ENCODE measurements at places on chromosomes 16 and 17.

DNA sequence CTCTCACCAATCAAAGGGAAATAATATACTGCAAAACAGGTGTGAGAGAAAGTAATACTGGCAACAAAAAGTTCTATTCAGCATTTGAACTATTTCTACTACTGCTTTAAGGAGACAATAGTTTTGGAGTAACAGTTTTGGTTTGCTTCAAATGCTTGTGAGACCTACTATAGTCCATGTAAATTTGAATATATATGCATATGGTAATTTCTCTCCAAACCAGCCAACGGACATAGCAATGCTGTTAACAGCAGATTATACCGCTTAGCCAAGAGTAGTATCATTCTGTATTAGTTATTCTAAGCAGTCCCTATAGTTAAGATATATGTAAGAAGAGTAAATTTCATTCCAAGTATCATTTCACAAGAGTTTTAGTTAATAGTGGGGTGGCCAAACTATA lies 18.5 kb downstream of the PHLPP2 start:
- no peak for DNase-seq

DNA sequence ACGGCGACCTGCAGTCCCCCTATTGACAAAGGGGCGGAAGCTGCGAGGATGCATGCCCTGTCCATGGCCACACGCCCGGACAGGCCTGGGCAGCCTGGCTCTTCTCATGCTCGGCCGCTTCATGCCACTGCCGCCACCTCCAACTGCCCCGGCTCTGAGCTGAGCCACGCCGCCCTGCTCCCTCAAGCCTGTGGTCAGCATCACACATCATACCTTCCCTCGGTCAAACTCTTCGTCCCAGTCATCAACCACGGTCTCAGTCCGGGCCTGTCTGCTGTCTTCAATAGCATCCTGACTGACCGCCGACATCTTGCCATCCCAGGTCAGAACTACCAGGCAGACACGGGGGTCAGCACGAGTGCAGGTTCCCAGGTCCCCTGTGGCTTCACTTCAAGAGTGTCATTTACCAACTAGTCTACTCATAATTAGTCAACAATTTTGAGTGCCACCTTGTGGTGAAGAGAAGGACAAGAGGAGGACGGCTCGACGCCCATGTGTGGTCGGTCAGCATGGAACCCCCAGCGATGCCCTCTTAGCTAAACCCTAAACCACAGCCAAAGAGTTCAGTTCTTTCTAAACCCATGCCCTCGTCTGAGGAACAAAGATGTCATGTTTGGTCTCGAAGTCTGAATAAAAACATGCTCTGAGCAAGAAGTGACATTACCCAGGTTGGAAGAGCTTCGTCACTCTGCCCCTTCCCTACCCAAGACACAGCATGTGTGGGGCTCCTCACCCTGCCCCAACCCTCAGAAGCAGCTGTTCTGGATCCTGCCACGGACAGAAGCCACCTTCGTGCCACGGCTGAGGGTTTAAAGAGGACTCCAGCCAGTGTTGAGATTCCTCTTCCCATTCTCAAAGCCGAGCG lies 16.9 kb upstream of the CYTH1 start:
- DNase-seq = peak; percentile 54

DNA sequence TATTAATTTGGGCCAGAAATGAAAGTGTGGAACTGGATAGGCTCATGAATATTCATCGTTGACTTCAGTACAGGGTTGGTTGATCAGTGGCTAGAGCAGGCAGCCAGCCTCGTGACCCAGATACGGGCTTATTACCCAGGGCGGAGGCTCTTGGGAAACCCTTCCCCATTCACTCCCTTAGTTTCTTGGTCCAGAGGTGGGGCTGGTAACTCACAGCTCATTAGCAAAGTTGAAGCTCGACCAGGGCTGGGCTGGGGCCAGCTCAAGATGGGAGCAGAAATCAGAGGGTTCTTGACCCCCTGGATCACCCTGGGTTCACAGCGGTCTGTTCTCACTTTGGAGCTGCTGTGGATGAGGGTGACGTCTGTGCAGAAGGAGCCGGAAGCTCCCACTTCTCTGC lies 44.6 kb upstream of the GSE1 start:
- no peak for DNase-seq

DNA sequence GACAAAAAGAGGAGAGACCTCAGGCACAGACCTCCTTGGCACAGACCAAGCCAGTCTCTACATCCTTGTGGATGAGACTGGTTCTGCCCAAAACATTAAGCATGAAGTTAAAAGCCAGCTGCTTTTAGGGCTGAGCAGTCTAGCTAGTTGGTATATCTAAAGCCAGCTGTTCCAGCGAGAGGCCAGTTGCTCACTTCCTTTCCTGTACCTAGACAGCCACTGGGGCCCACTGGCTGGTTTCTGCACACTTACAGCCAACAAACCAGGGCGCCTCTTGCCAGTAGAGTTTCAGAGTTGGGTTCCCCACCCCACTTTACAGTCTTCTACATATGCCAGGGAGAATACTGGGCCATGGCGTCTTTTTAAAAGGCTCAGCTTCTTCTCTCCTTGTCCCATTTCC lies 242.4 kb downstream of the ZFHX3 start:
- no peak for DNase-seq
